ENCODE measurements at places on chromosomes 3 and 15.

- no peak for DNase-seq
These were observed 12.7 kb upstream of the MINDY4B start for GRCh38 chr3:150917951-150918350.

GRCh38 chr3:13690636-13691035, 141.7 kb downstream of the FBLN2 start:
- DNase-seq: no peak

DNA sequence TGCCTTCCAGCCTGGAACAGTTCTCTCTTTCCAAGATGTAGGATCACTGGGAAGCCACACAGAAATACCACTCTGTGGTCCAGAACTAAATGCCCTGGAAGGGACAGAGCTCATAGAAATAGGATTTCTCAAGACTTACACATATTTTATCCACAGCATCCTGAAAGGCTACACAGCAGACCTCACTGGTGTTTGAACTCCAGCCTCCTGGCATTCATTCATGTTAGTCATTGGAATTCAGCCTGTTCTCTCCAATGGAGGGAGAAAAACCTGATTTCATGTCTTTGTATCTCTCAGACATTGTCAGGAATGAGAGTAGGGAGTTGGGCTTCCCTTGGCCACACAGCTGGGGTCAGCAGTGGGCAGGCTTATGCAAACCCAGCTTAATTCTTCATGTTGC, 121.1 kb upstream of the PPP2R3A start:
- no peak for DNase-seq

- DNase-seq: no peak
These were observed 18.5 kb upstream of the RPL32 start for GRCh38 chr3:12859840-12860239.

DNA sequence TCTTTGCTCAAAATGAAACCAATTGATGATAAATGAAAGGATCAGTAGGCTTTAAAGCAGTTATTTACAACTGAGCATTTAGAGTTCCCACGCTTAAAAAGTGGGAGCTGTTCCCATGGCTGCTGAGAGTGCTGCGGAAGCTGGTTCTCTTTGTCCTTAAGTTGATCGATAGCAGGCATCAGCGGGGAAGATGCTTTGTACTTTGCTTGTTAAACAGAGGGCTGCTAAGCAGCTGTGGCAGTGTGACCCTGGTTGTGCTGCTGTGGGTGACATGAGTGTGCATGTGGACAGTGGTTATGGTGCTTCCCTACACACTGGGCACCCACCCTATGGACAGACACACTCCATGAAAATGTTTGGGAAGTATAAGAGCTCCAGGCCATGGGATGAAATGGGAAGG, 96.3 kb downstream of the PTPRG start:
- DNase-seq: no peak

- no peak for DNase-seq
These were observed 174.7 kb upstream of the CNTN3 start for GRCh38 chr3:74789111-74789510.

DNA sequence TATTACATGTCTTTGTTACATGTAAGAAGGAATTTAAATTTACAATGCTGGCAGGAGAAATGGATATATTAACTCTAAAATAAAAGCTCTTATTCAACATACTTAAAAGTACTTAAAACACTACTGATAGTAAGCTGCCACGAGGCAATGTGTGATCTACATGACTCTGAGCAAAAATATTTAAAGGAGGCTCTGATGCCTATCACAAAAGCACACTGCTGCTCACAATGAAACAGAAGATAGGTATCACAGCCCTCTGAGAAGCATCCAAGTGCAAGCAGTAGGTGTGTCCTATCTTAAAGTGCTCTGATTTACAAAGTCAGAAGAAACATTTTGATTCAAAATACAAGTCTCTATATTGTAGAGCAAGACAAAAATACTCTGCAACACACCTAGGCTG, 371.2 kb upstream of the WNT5A start:
- no peak for DNase-seq

GRCh38 chr3:52004163-52004787, 8.6 kb upstream of the RPL29 start:
- no peak for DNase-seq

DNA sequence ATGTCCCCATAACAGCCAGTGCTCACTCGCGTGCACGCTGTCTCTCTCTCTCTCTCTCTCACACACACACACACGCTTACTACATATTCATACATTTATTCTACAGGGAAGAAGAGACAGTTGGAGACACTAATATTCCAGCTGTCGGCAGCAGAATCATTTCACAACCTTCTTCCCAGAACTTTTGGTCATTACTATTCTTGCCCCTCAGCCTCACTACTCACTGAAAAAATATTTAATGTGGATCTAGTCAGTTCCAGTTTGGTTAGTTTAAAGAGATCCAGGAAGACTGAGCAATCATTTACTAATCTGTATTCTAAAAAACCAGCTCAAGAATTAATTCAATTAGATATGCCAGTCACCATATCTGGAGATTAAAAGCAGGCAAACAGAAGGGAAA, 394.9 kb downstream of the PTPRG start:
- no peak for DNase-seq

DNA sequence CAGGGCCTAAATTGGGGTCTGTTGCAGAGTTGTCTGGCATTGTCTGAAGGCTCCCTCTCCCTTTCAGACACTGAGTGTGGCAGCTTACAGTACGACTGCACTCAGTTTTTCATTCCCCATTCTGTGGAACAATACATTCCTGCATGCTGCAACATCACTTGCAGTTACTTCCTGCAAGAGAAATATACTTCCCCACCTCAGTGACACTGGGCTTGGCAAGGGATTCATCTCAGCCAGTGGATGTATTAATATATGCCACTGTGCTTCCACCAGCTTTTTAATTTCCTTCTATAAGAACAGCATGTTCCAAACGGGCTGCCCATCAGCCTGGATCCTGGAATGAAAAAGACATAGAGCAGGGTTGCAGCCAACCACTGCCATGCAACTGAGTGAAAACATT, 23.1 kb downstream of the B3GALNT1 start:
- DNase-seq: no peak

GRCh38 chr3:70150599-70150998, 151.1 kb downstream of the SAMMSON start:
- no peak for DNase-seq

DNA sequence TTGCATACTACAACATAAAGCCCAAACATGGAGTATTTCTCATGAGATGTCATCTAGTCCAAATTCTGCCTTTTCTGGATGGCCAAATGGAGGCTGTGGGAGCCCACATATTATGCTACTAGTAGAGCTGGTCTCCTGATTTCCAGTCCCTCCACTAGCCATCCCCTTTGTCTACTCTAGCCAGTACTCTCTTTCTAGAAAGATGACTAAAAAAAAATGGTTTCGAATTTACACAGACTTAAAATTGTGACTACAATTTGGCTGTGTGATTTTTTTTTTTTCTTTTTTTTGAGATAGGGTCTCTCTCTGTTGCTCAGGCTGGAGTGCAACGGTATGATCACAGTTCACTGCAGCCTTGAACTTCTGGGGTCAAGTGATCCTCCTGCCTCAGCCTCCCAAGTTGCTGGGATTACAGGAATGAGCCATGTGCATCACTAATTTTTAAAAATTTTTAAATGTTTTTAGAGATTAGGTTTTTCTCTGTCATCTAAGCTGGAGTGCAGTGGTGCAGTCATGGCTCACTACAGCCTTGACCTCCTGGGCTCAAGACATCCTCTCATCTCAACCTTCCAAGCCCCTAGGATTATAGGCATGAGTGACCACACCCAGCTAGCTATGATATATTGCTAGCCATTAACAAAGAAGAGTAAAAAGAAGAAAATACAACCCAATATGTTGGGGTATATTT, 273.9 kb downstream of the ADAMTSL3 start:
- DNase-seq: no peak

GRCh38 chr3:197495499-197495898, 60.3 kb downstream of the BDH1 start:
- DNase-seq: no peak

DNA sequence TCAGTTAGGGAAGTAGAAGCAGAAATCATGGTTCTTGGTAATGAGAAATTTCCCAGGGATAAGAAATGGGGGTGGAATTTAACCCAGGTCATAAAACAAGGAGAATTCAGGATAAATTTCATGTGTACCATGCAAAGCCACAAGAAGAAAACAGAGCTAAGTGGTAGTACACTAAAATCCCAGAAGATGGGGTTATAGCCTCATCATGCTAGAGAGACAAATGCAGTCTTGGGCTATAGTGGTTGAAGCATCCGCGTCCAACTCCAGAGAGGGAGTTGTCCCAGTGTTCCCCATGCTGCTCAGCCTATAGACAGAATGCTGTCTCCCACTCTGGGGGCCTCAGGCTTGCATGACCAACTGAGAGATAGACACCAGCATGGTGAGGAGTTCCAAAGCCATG, 36.2 kb upstream of the CLRN1 start:
- DNase-seq: no peak

GRCh38 chr3:31550452-31551251, 17.9 kb downstream of the STT3B start:
- DNase-seq: no peak

DNA sequence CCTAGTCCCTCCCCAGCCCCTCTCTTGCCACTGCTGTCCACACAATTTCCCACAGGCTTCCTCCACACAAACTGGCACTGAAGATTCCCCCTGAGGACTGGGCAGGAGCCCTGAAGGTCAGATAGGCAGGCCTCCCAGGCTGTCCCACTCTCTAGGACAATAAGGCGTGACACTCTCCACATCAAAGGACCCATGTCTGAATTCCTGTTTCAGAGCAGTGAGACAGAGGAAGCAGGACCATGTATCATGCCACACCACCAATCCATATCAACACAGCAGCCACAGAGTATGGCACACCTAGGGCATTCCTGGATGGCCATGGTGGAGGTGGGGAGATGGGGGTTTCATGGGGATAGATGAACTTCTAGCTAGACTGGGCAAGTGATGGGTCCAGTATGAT, 13.8 kb upstream of the CCR1 start:
- DNase-seq: no peak

DNA sequence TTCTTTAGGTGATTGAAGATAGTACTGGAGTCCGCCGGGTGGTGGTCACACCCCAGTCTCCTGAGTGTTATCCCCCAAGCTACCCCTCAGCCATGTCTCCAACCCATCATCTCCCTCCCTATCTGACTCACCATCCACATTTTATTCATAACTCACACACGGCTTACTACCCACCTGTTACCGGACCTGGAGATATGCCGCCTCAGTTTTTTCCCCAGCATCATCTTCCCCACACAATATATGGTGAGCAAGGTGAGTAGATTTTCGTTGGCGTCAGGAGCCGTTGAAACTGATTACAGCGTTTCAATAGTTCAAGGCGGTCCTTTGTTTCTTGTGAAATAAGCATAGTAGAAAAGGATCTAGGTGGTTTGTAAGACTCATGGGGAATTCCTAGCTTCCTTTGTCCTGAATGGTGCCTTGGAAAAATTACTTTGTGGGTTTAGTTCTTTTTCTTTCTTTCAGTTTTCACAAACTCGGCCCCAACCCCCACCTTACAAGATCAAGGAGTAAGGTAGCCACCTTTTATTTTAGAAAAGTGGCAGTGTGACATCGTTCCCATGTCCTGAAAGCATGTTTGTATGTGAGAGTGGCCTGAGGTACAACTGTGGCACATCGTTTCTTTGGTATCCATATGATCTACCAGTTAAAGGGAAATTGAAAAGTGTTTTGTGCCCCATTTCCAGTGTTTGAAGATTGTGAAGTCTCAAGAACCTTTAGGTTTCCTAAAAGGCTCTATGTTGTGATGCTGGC, 200.6 kb downstream of the GHSR start:
- DNase-seq: no peak

GRCh38 chr15:44092221-44092620, 102.8 kb downstream of the FRMD5 start:
- no peak for DNase-seq

DNA sequence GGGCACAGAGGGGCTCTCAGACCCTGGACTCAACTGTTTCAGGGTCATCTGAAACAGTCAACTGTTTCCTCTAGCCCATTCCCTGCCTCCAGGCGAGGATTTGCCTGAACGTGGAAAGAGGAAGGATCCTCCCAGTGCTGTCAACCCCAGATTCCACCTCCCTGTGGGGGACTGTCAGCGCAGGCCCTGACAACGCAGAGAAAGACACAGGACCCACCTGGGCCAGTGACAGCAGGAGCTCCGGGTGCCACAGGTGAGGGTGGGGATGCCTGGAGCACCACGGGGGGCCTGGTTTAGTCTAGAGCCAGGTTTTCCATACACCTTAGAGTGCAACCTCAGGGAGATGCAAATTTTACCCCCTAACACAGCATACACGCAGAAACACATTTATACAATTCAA, 19.5 kb upstream of the LAMP3 start:
- no peak for DNase-seq

DNA sequence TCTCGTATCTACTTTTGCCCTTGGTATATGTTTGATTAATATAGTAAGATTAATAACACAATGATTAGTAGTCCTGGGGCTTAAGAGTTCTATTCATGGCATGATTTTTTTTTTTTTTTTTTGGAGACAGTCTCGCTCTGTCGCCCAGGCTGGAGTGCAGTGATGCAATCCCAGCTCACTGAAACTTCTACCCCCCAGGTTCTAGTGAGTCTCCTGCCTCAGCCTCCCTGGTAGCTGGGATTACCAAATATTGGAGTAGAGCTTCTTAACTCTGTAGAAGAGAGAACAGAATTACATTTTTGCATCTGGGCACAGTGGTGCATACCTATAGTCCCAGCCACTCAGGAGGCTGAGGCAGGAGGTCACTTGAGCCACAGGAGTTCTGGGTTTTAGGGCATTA, 58.9 kb downstream of the RAB7A start:
- no peak for DNase-seq

DNA sequence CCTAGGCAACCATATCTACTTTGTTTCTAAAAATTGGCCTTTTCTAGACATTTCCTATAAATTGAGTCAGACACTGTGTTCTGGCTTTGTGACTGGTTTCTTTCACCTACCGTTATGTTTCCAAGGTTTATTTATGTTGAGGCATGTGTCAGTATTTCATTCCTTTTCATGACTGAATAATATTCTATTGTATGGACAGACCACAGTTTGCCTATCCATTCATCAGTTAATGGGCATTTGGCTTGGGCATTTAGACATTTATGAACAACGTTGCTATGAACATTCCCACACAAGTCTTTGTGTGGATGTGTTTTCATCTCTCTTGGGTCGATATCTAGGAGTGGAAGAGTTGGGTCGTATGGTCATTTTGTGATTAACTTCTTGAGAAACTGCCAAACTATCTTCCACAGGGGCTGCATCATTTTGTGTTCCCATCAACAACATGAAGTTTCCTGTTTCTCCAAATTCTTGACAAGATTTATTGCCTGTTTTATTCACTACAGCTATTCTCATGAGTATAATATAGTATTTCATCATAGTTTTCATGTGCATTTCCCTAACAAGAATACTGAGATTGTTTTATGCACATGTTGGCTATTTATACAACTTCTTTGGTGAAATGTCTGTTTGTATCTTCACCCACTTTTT, 3.5 kb upstream of the EFCC1 start:
- no peak for DNase-seq

DNA sequence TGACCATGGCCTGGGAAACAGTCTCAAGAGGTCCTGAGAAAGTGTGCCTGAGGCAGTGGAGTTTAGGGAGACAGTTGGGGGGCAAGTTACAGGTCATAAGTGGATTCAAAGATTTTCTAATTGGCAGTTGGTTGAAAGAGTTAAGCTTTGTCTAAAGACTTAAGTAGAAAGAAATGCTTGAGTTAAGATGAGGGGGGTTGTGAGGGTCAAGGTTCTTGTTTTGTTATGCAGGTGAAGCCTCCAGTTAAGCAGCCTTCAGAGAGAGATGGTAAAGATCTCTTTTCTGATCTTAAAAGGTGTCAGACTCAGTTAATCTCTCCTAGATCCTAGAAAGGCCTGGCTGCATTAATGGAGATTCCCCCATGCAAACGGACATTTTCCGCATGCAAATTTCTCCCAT, 356.3 kb upstream of the C2CD4B start:
- DNase-seq: no peak

Measured in liver (tissue), 10 donors.